ENCODE measurements at places on chromosomes 7 and 10.

DNA sequence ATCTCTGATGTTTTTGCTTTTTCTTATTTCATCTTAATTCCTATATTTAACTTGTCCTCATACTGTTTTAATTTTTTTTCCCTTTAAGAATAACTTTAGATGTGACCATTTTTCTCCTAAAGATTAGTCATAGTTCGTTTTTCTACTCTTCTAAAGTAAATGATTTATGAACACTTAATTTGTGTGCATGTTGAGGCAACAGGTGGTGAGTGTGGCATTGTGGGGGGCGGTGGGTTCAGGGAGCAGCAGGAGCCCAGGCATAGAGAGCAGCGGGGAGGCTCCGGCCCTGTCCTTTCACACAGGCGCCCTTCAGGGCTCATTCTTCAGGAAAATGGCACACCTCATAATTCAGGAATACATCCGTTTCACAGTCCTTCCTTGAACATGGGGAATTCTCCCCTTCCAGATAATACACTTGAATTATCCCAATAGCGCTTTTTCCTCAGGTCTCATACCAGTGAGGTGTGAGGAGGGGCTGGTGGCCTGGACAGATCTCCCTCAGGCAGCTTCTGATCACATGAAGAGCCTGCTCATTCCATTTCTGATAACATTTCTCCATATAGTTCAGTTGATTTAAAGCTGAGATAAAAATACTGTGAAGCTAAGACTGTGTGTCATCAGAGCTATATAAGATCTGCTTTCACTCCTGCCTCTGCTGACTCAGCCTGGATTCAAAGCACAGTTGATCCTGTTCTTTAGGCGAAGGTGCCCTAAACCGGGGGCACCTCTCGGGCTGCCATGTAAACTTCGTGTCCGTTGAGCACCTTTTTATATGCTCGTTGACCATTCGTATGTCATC, 40.2 kb downstream of the CUL1 start:
- DNase-seq = no peak

DNA sequence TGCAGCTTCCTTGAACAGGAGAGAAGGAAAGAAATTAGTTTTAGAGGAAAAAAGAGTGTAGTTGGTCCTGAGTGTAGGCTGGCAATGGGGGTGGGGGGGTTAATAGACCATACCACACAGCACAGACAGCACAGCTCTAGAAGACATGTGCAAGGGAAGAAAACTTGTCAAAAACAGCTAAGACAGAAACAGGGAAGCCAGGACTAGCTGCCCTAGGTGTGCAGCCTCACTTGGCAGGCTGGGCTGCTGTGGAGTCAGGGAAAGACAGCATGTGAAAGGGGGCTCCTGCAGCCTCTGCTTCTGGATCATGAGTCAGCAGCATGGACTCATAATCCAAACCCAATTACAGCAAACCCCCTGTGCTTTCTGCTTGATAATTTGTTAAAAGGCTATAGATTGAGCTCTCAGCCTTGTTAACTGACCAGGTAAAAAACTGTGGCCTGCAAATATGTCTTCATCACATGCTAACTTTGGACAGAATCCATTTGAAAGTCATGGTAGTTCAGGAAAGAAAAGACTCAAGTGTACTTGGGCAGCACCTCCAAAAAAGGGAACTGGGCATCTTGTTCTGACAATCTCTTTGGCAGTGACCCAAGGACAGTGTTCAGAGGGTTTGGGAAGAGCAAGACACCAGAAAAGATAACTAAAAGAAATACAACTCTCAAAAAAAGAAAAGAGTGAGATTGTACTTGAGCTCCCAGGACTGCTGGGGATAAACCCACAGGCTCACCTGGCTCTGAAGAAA, 142.2 kb upstream of the VWC2 start:
- no peak for DNase-seq

DNA sequence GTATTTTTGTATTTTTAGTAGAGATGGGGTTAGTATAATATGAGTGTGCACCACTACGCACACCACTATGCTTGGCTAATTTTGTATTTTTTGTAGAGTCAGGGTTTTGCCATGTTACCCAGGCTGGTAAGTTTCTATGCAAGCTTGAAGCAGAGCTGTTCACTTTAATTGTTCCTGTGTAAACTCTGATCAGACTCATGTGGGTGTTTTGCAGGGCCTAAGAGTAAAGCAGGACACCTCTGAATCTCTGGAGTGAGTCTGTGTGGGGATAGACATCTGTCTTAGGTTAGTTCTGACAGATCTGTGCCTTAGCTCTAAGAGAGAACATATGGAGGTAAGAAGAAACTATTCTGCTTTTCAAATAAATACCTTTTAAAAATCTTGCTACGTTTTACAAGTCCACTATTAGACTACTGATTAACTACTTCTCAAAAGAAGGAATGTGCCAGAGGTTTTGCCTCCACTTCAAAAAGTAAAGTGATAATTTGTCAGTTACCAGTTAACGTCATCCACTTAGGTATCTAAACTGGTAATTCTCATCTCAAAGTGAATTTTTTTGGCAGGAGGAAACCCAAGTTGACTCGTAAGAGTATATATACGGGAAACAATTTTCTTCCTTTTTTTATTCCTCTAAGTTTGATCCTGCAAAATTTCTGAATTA, 1.1 kb downstream of the COL17A1 start:
- DNase-seq = no peak

GRCh38 chr7:105130580-105130979, 116.6 kb downstream of the KMT2E start:
- DNase-seq = no peak

DNA sequence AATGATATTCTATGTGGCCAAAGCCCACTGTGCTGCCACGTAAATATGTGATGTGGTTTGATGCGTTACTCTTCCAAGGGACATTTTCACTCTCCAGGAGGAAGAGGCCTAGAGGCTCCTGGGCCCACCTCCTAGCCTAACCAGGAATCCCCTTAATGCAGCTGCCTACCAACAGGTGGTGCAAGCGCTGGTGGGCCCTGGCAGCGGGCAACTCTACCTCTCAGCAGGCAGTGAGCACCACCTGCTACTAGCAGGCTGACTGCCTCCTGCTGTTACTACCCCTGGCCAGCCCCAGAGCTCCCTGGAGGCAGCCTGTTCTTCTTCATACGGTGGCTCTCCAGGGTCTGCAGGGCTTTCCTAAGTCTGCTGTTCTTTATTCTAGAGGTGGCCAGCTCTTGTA, 62.8 kb downstream of the CDH23 start:
- no peak for DNase-seq

- DNase-seq = no peak
Measured at GRCh38 chr10:50439806-50440205, 183.9 kb downstream of the SGMS1 start.

- DNase-seq = no peak
Measured at GRCh38 chr10:126204320-126204719, 184.0 kb downstream of the ADAM12 start.

DNA sequence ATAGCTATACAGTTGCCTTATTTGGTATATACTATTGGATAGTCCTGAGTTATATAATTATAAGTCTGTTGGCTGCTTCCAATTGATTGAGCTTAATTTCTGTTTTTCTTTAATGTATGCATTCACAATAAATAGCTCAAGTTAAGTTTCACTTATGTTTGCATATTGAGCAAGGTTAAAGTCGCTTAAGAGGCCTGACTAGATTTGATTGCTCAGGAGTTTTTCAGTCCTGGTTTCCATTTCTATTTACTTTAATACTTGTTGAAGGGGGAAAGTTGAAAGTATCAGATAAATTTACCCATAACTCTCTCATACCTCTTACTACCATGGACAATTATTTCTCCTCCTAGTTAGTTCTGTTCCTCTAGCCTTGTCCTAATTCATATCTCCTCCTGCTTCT, 294.7 kb downstream of the ARL4A start:
- DNase-seq = no peak

DNA sequence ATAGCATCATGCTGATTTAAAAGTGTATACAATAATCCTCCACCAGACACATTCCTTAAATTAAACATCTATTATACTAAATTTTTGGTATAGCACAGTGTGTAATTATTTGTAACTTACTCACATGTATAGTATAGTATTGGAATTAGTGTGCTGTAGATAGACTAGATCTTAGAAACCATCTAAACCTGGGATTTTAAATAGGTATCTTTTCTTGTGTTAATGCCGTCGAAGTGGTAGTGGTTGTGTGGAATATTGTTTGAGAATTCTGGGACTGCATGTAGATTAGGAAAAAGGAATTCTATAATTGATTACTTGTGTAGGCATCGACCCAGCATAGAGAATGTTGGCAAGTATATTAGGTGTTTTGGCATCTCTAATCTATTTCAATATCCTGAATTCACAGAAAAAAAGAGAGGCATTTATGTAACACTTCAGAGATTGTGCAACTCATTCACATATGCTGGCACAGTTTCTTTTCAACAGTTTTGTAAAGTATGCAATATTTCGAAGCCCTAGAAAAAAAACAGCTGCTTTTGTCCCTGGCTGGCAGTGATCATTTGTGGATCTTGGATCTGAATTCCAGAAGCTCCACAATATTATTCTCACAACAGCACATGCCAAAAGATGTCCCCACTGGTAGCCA, 145.5 kb upstream of the AGR3 start:
- DNase-seq = no peak

- no peak for DNase-seq
Measured at GRCh38 chr7:7129381-7129780, 53.0 kb upstream of the C1GALT1 start.

GRCh38 chr10:73968098-73968521, 29.8 kb upstream of the VCL start:
- DNase-seq = peak; percentile 31

- DNase-seq = no peak
Measured at GRCh38 chr7:50664461-50664922, 99.3 kb upstream of the DDC start.

DNA sequence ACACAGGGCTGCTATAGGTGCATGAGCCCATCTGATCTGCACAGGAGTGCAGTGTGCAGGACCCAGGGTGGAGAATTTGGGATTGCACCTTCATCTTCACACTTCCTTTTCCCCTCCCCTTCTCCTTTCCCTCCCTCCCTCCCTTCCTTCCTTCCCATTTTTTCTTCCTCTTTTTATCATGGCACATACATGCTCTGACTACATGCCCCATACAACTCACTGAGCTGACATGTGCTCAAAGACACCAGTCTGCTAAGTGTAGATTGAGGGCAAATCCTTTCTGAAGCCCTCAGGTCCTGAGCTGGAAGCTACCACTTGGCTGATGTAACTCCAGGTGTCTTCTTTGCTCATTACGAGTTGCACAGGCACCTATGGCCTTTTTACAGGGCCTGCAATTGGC, 365.3 kb upstream of the ZNF32 start:
- no peak for DNase-seq

DNA sequence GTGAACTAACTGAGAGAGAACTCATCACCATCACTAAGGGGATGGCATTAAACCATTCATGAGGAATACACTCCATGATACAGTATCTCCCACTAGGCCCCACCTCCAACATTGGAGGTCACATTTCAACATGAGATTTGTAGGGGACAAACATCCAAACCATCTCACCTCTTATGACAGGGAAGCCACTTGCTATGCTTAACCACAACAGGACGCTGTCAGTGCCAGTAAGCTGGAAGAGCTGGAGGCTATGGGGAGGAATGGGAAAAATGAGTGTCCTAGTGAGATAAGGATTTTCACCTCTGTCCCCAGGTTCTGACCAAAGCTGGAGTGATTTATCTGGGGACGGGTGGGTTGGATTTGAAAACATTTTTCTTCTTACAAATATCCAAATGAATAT, 17.6 kb downstream of the PLCE1 start:
- no peak for DNase-seq

DNA sequence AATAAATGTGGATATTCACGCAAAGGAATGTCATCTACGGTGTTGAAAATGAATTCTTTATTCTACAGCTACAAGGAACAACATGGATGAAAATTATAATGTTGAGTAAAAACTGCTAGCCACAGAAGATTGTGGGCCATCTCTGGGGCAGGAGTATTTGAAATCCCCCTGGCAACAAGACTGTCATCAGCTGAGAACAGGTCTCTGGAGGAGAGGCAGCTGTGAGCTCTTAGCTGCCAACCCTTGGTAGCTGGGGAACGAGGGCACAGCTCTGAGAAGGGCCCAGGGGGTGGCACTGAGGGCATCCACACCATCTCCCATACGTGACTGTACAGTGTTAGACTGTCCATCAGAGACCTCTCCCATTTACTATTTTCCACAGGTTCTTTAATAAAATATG, 340.1 kb upstream of the MGMT start:
- DNase-seq = no peak

GRCh38 chr10:109880886-109881768, 42.2 kb downstream of the XPNPEP1 start:
- no peak for DNase-seq

DNA sequence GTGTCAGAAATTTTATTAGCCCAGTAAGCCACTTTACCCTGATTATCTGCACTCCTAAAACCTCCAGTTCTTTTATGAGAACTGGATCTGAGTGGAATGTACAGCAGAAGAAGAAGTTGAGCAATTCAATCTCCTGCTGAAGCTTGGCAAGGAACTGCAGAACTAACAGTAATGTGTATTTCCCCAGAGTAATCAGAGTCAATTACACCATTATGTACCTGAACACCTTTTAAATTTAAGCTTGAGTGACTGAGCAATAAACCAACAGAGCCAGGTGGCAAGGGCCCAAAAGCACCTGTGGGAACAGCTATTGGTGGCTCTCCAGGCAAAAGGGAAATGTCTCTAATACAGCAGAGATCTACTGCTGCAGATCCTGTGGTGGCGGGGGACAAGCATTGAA, 40.1 kb upstream of the AKR1C2 start:
- DNase-seq = no peak

DNA sequence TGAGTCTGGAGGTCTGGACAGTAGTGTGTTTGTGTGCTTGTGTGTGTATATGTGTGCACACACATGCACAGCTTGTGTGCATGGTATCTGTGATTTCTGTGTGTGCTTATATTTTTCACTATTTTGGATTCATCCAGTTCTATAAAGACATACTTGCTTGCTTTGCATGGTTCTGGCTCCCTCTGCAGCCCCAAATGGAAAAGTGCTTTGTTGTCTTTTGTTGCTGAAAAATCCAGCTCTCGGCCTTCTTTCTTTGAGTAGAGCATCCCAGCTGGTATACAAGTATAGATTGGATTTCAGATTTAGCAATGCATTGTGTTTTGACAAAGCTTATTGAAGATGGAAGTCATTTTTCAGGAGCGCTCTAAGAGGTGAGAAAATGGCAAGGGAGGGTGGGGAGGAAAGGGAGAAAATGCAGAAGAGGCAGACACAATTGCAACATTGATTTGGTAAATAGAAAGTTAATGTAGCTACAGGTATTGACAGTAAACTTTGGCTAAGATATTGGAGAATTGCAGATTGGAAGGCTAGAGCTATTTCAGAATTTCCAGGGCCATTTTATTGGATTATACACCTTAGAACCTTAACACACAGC, 333.9 kb downstream of the AUTS2 start:
- peak; percentile 58 for DNase-seq
